IMR-90 (cell line): ENCODE measurements at places on chromosomes 4 and X.

- no peak for DNase-seq
Measured at GRCh38 chr4:89284020-89284424, 23.6 kb downstream of the GPRIN3 start.

- no peak for DNase-seq
Measured at GRCh38 chr4:181085557-181085956, 1157.6 kb upstream of the TENM3 start.

GRCh38 chrX:20472148-20472547 lies 205.4 kb upstream of the RPS6KA3 start:
- no peak for DNase-seq

GRCh38 chr4:168839758-168840391 lies 170.2 kb downstream of the CBR4 start:
- DNase-seq, result no peak
